Stimulated activated CD4-positive, alpha-beta T cell treated with anti-CD3 and anti-CD28 coated beads, Interleukin-15, amount 100 ng/mL, for 1 hour (primary cell): ENCODE measurements at places on chromosomes 7 and 10.

- no peak for DNase-seq
These were observed 105.0 kb downstream of the TRIL start for GRCh38 chr7:28853150-28853549.

- no peak for DNase-seq
These were observed 435.5 kb downstream of the CALN1 start for GRCh38 chr7:71976645-71977044.

GRCh38 chr10:59087486-59087885 lies 89.0 kb upstream of the PHYHIPL start:
- DNase-seq: no peak

DNA sequence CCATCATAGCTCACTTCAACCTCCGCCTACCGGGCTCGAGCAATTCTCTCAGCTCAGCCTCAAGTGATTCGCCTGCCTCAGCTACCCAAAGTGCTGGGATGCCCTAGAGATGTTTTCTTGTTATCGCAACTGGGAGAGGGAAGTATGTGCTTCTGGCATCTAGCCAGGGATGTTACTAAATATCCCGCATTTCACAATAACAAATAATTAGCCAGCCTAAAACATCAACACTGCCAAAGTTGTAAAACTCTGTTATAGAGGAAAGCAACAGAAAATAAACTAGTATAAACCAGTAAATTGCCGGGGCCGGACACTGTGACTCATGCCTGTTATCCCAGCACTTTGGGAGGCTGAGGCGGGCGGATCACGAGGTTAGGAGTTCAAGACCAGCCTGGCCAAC lies 7.2 kb downstream of the INA start:
- DNase-seq: no peak

GRCh38 chr7:85567983-85568382 lies 381.1 kb upstream of the SEMA3D start:
- no peak for DNase-seq
